SIG-M5 (cell line): ENCODE measurements at places on chromosomes 1 and 21.

GRCh38 chr1:154413177-154413783 lies 8.1 kb downstream of the IL6R start:
- DNase-seq: no peak

GRCh38 chr1:201661823-201662359 lies 123.0 kb downstream of the NAV1 start:
- no peak for DNase-seq

GRCh38 chr1:222777463-222777862 lies 37.4 kb upstream of the DISP1 start:
- no peak for DNase-seq

DNA sequence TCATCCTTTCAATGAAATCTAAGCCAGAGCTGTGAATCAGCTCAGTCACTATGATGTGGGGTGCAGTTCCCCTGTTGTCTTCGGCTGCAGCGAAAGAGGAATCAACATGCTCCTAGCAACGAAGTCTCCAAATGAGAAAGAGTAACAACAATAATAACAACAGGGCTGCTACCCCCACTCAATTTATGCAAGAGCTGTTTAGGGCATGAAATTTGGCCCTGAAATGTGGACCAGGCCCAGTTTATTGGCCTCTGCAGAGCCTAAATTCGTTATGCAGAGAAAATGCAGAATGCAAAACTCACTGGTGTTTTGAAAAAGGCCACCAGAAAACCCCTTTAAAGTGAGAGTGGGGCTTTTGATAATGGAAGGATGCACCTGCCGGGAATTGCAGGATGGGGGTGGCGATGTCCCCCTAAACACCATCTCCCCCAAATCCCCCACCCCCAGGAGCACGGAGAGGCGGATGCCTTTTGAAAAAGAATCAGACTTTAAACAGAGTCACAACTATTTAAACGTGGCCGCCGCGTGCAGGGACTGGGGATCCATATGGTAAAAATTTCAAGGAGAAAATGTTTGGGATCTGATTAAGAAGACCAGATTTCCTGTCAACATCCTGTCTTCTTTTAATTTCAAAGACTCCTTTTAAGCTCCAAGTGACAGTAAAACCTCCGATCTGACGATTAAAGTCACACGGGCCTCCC lies 1.9 kb downstream of the RUNX3 start:
- DNase-seq: no peak

DNA sequence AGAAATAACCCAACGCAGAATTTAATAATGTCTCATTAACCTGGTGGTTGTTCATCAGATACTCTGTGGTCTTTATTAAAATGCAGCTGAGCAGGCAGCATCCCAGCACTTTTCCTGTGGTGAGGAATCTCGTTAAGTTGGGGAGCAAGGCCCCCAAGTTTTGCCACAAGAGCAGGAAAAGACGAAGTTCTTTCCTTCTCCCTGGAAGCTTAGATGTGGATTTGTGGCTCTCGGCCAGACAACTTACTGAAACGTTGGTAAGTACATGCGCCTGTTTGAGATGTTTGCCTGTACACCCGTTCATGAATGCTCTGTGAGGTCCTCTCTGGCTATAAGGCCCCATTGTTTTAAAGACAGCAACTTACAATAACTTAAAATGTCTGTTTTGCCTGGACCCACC lies 34.3 kb upstream of the PDE9A start:
- DNase-seq: no peak

- no peak for DNase-seq
These were observed 15.6 kb upstream of the RAP1A start for GRCh38 chr1:111603979-111604378.

- DNase-seq: no peak
These were observed 98.8 kb upstream of the DUSP10 start for GRCh38 chr1:221840511-221841243.

DNA sequence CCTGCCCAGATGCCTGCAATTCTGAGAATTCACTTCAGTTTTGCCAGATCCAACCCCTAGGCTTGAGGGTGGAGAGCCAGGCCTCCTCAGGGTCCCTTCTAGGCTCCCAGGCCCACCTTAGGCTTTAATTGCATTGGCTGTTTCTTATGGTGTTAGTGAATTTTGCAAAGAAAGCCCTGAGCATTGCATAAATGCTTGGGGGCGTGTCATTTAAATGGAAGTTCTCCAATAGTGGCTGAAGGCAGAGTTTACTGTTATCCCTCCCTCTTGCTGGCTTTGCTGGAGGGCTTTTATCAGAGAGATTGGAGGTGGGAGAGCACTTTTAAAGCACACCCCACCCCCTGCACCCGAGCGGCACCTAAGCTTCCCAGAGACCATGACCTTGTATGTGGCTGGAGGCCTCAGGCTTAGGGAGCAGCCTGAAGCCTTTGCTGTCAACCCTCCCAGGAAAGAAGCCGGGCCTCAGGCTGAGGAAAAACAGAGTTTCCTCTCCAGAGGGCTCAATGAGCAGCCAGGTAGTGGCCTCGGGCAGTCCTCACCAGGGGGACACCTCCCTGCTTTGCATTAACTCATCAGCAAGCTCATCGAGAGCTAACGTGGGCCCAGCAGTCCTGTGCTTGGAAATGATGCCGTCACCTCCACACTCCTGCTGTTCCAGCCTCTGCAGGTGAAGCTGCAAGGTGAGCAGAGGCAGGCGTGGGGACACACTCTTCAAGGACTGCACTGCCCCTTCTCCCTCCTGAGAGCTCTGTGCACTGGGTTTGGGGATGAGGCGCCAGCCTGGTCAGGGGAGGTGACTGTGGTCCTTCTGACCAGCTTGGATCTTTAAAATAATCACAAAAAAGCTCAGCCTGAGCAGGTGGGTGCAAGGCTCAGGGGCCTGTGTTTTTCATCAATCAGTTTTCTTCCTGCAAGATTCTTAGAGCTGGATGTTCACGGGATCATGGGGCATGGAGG lies 58.0 kb downstream of the STUM start:
- DNase-seq: no peak

GRCh38 chr1:236638945-236639344 lies 34.6 kb upstream of the HEATR1 start:
- DNase-seq: no peak

- no peak for DNase-seq
These were observed 28.7 kb upstream of the DYRK1A start for GRCh38 chr21:37337831-37338230.

DNA sequence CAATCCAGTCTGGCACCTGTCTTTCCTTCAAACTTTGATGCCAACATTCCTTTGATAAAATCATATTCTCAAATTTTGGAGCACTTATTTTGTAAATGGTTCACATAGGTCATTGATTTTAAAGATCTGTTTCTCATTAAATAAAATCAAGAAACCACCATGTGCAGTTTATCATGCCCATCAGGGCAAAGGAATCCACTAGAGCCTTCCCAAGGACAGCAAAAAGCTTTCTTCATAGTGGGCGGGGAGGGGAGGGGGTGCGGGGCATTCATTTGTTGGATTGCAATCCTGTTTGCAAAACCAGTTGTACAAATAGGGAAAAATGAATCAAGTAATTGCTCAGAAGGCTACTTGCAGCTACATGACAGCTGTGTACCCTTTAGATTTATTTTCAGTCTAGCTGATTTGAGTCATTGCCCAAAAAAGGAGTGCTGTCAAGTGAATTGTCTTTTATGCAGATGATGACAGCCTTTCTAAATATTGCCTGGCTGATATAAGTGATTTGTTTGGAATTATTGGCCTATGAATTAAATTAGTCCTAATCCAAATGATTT lies 23.0 kb downstream of the LRRC8B start:
- DNase-seq: no peak

DNA sequence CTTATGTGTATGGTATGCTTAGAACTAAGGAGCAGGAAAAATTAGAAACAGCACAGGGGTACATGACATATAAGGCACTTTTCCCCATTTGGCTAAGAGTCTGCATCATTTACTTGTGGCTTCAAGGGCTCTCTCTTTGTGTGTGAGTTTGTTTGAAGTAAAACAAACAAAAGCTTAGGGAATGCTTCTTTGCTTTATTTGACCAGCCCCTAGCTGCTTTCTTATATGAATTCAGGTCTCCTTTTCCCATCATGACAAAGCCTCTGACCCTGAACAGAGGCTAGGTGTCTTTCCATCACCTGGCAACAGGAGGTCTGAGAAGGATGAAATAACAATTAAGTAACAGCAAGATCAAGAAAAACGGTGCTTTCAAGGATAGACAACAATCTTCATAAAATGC lies 643.8 kb upstream of the ADGRL2 start:
- DNase-seq: no peak

GRCh38 chr1:23581219-23581618 lies 21.9 kb upstream of the ID3 start:
- no peak for DNase-seq

- no peak for DNase-seq
These were observed 12.7 kb upstream of the HMGCL start for GRCh38 chr1:23837908-23838307.

DNA sequence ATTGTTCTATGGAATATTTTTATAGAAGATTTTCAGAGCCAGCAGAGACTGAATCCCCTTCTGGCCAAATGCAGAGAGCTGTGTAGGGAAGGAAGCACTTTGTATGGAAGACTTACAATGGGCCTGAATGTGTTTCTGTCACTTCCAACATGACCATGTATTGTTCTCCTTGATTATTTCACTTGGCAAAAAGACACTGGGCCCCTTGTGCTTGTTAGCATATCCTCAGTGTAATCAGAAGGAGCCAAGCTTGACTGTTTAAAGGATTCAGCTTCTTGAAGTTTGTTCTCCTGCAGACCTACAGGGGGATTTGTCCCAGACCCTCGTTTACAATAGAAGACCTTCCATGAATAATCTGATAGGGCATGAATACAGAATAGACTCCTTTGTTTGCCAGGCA lies 48.1 kb upstream of the UBE2U start:
- DNase-seq: no peak

DNA sequence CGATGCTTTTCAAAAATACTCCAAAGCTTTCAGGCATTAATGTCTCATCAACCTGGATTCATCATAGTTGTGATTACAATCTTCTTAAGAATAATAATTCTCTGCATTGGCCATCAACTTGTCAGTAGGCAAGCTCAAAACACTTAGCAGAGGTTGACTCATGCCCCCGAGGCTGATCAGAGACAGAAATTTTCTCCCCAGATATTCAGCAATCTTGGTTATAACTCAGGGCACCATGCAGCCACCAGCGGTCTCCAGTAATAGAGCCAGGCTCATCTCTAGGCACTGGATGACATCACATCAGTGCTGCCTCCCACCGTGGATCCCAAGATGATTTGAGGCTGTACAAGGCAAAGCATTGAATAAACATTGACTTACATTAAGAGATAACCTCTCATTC lies 14.3 kb upstream of the IFFO2 start:
- DNase-seq: no peak

DNA sequence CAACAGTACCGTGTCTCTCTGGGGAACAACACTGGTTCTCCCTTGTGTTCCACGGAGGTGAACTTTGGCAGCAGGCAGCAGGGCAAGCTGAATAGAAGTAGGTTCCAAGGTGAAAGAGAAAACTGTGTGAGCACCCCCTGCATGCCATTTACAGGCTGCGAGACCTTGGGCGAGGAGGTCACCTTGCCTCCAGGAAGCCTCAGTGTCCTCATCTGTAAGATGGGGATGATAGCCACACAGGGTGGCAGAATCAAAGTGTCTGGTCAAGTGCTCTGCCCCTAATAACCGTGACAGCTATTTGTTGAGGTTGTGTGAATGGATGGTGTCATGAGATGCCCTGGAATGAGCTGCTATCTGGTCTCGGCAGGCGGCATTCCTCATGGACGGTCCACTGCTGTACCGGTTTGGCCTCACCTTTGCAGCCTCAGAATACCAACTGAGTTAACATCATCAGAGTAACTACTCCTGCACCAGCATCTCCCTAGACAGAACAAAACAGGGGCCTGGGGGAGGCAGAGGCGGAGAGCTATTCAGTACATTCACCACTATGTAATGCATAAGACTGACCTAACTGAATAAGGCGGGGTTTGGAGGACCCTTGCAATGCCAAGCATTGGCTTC lies 7.4 kb upstream of the KLHDC7A start:
- no peak for DNase-seq

DNA sequence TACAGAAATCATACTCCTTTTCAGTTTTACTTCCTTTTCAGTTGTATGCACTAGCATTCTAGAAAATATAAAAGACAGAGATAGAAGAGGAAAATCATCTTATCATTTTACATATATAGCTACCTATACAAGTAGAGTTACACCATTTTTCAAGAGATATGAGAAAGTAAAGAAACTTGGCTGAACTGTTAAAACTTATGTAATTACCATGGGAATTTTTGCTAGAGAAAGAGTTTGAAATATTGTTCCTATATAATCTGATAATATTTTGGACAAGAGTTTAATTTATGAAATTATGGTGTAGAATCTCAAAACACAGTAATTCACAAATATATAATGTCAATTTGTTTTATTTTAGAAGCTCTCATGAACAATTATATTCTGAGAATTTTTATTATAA lies 180.8 kb downstream of the PLPPR4 start:
- no peak for DNase-seq

GRCh38 chr1:205669341-205670149 lies 10.8 kb downstream of the SLC45A3 start:
- DNase-seq: no peak

- DNase-seq: no peak
These were observed 20.3 kb upstream of the EVI5 start for GRCh38 chr1:92805216-92805615.

- DNase-seq: no peak
These were observed 197.5 kb downstream of the ZZZ3 start for GRCh38 chr1:77484926-77485325.

GRCh38 chr1:65440915-65441314 lies 20.4 kb downstream of the LEPR start:
- DNase-seq: no peak

GRCh38 chr1:188949701-188950100 lies 1528.0 kb downstream of the BRINP3 start:
- DNase-seq: no peak
